ENCODE measurements at places on chromosomes 6 and 20.

GRCh38 chr20:49245921-49246740 lies 26.9 kb downstream of the DDX27 start:
- no peak for DNase-seq

DNA sequence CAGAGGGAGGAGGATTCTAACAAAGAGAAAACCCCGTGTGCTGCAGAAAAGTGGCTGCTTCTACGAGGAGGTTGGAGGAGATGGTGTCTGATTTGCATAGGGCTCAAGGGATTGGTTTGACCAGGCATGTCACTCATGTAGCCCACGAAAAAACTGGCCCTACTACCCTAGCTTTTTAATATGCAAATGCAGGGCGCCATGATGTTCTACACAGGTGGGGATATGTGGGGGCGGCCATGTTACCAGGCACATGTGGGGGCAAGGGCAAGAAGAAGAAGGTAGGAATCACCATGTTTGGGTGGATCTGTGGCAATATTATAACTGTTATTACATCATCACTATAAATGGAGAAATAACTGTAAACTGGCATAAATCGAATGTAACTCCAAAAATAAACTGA lies 9.9 kb downstream of the KIAA1755 start:
- no peak for DNase-seq

DNA sequence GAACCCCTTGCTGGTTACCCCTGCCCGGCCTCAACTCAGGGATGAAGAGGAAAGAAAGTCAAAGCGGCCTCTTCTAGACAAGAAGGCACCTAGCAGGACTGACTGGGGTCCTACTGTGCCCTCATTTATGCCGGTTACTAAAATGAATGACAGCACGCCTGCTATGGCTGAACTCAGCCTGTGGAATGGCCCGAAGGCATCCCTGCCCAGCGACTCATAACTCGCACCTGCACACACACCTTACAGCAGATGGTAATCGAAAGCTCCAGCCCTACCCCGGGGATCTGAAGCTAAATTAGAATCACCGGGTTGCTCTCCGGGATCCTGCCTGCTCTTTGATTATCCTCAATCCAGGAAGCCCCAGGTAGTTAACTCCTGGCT lies 747 bp upstream of the TXNDC5 start:
- no peak for DNase-seq

DNA sequence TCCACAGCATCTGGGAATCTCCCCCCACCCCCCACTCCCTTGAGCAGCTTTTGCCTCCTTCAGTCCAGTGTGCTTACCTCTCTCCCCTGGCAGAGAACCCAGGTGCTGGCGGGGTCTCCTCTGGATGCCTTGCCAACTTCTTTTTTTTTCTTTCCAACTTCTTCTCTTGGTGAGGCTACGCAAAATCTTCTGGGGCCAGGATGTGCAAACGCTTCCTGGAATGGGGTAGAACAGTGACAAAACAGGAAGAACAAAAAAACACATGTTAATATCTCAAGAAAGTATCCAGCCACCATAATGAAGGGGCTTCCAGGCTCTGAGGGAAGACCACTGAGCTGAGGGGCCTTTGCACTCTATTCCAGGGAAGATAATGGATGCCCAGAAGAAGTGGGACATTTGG lies 53.9 kb upstream of the DDR1 start:
- no peak for DNase-seq

- peak; percentile 79 for DNase-seq
These were observed 16.7 kb downstream of the HMGN4 start for GRCh38 chr6:26554697-26555504.

GRCh38 chr6:154242617-154243357 lies 113.8 kb downstream of the IPCEF1 start:
- DNase-seq = no peak

- DNase-seq = no peak
These were observed 118.4 kb upstream of the LY86 start for GRCh38 chr6:6470123-6470522.

- DNase-seq = no peak
These were observed 60.1 kb upstream of the RNF146 start for GRCh38 chr6:127206531-127207095.

DNA sequence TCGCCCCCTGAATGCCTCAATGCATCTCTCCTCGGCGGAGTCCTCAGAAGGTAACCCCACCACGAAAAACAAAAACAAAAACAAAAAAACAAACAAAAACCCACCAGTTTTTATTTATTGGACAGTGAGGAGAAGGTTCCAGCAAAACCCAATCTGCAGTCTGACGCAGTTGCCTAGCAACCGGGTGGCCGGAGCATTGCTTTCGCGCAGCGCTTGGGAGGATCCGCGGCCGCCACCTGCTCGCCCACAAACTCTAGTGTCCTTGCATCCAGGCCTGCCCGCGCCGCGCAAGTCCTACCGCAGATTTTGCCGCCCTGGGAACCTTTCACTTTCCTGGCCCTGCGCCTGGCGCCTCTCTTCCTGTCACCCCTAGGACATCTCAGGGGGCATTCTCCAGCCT lies 17.6 kb downstream of the TFAP2B start:
- no peak for DNase-seq

DNA sequence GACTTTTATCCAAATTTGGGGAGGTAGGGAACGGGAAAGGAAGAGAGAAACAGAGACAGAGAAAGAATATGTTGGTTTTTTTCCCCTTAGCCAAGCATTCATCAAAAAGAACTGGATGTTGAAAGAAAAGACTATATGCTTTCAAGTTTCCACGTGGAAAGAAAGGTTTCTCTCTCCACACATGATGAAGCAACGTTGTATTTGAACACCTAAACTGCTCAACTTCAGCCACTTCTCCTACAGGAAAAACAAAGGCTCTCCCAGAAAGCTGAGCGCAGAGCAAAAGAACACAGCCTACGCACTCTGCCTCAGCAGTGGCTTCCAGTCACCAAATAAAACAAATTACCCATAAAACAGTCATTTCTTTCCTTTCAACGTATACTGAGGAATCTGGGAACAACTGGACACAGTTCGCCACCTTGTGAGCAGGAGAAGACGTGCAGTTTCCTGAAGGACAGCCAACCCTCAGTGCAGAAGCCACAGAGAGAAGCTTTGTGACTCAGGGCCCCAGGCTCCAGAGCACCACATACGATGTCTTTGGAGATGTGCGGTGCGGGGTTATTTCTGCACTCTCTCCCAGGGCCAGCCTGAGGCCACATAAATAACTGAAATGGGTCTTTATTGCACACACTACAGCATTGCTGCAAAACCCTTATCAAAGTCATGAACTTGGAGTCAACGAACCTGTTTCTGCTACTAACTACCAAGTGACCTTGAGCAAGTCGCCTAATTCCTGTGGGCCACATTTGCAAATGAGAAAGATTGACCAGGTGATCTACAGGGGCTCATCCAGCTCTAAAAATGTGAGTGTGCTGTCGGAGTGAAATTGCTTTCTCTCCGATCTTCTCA lies 10.1 kb downstream of the IL17F start:
- no peak for DNase-seq

DNA sequence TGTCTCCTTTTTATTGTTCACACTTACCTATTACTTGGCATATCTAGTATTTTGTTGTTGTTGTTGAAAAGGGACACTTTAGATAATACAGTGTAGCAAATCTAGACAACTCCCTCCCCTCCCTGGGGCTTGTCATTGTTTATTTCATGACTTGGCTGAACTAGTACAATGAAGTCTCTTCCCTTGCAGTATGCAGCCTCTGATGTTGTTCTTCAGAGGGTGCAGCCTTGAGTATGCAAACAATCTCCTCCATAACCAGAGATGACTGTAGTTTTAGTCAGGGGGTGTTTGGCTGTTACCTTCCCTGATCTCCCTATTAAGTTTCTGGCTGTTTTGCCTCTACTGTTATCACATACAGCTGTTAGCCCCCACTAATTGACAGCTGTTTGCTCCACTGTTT lies 315.4 kb upstream of the RUNX2 start:
- no peak for DNase-seq

All from activated T-cell treated with anti-CD3 and anti-CD28 coated beads, Interleukin-2, amount 50 U/mL, for 24 hours (primary cell).